ENCODE measurements at places on chromosomes 4 and X. TPM values are rescaled to one million over a fixed set of nuclear protein-coding genes. Genes with fewer than 3 reads are reported as not detected.

CCNA2 gene
- total RNA-seq: 73.4 TPM

CXCL9 gene
- 0.14 TPM for total RNA-seq

SMIM31 gene
- not detected for total RNA-seq

UVSSA gene
- total RNA-seq: 28.4 TPM

SYTL5 gene
- not detected for total RNA-seq

DNA sequence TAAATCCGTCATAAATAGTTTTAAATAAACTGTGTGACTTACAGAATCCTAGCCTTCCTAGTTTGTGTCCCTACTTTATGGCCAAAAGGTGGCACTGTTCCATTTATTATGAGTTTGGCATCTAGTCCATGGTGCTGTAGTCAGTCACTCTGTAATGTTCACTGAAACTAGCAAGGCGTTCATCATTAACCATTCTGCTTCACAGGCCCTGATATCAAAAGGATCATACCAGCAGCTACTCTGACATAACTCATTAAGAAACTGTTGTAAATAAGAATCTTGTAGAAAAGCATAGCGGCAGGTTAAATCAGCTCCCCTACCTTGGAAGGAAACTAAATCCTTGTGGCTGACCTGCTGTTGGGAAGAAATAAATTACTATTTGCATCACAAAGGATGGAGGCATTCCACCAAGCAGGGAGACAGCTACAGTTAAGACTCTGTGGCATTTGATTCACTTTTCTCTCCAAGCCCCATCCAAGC is 919.6 kb upstream of the DIAPH2 start:
- no peaks in the 10 kb centered on the region for H3K4me1 ChIP-seq
- no peaks in the 10 kb centered on the region for H3K27me3 ChIP-seq
- H3K27ac ChIP-seq: no peak overlapping the region
- DNase-seq: no peak
- H3K4me3 ChIP-seq: no peak overlapping the region

IBSP gene
- total RNA-seq: not detected

COX7B2 gene
- not detected for total RNA-seq

DNA sequence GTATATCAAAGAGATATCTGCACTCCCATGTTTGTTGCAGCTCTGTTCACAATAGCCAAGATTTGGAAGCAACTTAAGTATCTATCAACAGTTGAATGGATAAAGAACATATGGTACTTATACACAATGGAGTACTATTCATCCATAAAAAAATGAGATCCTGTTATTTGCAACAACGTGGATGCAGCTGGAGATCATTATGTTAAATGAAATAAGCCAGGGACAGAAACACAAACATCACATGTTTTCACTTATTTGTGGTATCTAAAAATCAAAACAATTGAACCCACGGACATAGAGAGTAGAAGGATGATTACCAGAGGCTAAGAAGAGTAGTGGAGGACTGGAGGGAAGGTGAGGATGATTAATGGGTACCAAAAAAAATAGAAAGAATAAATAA is 14.2 kb downstream of the IQCM start:
- no peak overlapping the region for H3K4me3 ChIP-seq
- no peak for DNase-seq
- H3K27ac ChIP-seq: no peak overlapping the region
- no peaks in the 10 kb centered on the region for H3K27me3 ChIP-seq
- H3K4me1 ChIP-seq: no peaks in the 10 kb centered on the region
- no peaks in the 10 kb centered on the region for H3K36me3 ChIP-seq

- no peaks in the 10 kb centered on the region for H3K4me1 ChIP-seq
- no peak for DNase-seq
- H3K36me3 ChIP-seq: no peaks in the 10 kb centered on the region
- H3K27me3 ChIP-seq: no peaks in the 10 kb centered on the region
- H3K4me3 ChIP-seq: no peak overlapping the region
Observed at GRCh38 chr4:87316961-87317360, 5.7 kb downstream of the HSD17B13 start.

- H3K4me3 ChIP-seq: no peak overlapping the region
- peak; percentile 64 for DNase-seq
- H3K27ac ChIP-seq: no peak overlapping the region
- H3K27me3 ChIP-seq: peaks cover 18% of the 10 kb centered on the region
- peaks cover 4% of the 10 kb centered on the region for H3K4me1 ChIP-seq
Observed at GRCh38 chr4:154559494-154560418, 3.1 kb upstream of the FGB start.

TFDP3 gene
- total RNA-seq: not detected

GRCh38 chrX:330726-331150 is 12.1 kb upstream of the GTPBP6 start:
- H3K27me3 ChIP-seq: no peaks in the 10 kb centered on the region
- no peak for DNase-seq
- H3K36me3 ChIP-seq: peaks cover 1% of the 10 kb centered on the region
- H3K27ac ChIP-seq: no peak overlapping the region
- no peak overlapping the region for H3K4me3 ChIP-seq

DNA sequence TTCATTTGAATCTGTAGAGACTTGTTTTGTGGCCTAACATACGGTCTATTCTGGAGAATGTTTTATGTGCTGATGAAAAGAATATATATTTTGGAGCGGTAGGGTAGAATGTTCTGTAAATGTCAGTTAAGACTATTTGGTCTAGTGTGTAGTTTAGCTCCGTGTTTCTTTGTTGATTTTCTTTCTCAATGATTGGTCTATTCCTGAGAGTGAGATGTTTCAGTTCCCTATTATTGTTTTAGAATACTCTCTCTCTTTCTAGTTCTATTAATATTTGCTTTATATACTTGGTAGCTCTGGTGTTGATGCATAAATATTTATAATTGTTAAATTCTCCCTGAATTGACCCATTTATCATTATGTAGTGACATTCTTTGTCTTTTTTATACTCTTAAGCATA is 236.5 kb downstream of the GLUD2 start:
- peaks cover 2% of the 10 kb centered on the region for H3K27me3 ChIP-seq
- no peak overlapping the region for H3K4me3 ChIP-seq
- H3K27ac ChIP-seq: no peak overlapping the region
- no peak for DNase-seq

MAML3 gene
- 0.52 TPM for total RNA-seq

GRCh38 chr4:153652051-153652784 is 31.9 kb upstream of the TLR2 start:
- peaks cover 36% of the 10 kb centered on the region for H3K4me1 ChIP-seq
- peak; percentile 61 for DNase-seq
- no peaks in the 10 kb centered on the region for H3K27me3 ChIP-seq
- peak overlapping the region; percentile 51 for H3K4me3 ChIP-seq

GRCh38 chr4:138510053-138510452 is 267.9 kb upstream of the SLC7A11 start:
- H3K4me1 ChIP-seq: no peaks in the 10 kb centered on the region
- no peak overlapping the region for H3K27ac ChIP-seq
- H3K36me3 ChIP-seq: no peaks in the 10 kb centered on the region
- H3K4me3 ChIP-seq: no peak overlapping the region
- no peak for DNase-seq
- H3K27me3 ChIP-seq: no peaks in the 10 kb centered on the region

GRCh38 chrX:110448459-110448858 is 89.8 kb downstream of the RTL9 start:
- no peak overlapping the region for H3K27ac ChIP-seq
- no peaks in the 10 kb centered on the region for H3K36me3 ChIP-seq
- no peak for DNase-seq
- H3K27me3 ChIP-seq: peaks cover 7% of the 10 kb centered on the region
- no peaks in the 10 kb centered on the region for H3K4me1 ChIP-seq
- no peak overlapping the region for H3K4me3 ChIP-seq

DNA sequence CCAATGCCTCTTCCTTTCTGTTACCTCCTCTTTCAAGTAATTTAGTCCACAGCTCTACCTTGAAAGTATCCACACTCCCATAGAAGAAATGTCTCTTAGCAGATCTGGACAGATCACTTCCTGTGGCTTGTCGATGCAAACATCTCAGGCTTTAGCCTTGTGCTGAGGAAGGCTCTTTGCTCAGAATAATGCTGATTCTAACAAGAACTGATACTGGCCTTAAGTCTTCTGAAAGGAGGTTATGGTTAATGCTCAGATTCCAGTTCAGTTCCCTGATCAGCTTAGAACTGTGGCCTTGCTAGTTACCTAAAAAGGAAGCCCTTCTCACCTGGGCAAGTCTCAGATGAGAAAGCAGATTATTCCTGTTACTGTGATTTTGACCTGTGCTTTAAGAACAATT is 230.1 kb upstream of the FAT4 start:
- H3K4me3 ChIP-seq: no peak overlapping the region
- DNase-seq: no peak
- H3K27ac ChIP-seq: no peak overlapping the region
- no peaks in the 10 kb centered on the region for H3K27me3 ChIP-seq
- no peaks in the 10 kb centered on the region for H3K4me1 ChIP-seq
- H3K36me3 ChIP-seq: no peaks in the 10 kb centered on the region

DNA sequence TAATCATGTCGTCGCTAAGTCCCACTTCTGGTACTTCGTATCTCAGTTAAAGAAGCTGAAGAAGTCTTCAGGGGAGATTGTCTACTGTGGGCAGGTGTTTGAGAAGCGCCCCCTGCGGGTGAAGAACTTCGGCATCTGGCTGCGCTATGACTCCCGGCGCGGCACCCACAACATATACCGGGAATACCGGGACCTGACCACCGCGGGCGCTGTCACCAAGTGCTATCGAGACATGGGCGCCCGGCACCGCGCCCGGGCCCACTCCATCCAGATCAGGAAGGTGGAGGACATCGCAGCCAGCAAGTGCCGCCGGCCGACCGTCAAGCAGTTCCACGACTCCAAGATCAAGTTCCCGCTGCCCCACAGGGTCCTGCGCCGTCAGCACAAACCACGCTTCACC is 11.3 kb downstream of the PNCK start:
- H3K36me3 ChIP-seq: no peaks in the 10 kb centered on the region
- no peak overlapping the region for H3K27ac ChIP-seq
- peak; percentile 84 for DNase-seq
- peaks cover 38% of the 10 kb centered on the region for H3K27me3 ChIP-seq
- no peaks in the 10 kb centered on the region for H3K4me1 ChIP-seq

DNA sequence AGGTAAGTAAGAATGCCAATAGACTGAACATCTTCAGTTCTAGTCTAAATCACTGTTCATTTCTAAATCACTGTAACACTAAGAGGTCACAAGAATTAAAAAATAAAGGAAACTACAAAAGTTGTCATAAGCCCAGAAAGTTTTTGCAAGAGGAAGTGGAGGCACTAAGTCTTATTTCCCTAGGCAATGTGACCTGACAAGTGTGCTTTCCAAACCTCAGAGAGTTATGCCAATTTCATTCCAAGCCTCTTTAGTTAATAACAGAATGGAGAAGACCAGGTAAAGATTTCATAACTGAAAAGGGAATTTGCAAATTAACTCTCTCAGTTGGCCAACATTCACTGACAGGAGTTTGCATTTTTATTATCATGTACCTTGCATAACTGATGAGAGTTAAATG is 40.5 kb downstream of the BBS12 start:
- H3K27ac ChIP-seq: no peak overlapping the region
- DNase-seq: no peak
- no peak overlapping the region for H3K4me3 ChIP-seq
- H3K4me1 ChIP-seq: no peaks in the 10 kb centered on the region
- no peaks in the 10 kb centered on the region for H3K27me3 ChIP-seq

PCDH10 gene
- not detected for total RNA-seq

- H3K27me3 ChIP-seq: no peaks in the 10 kb centered on the region
- H3K4me3 ChIP-seq: no peak overlapping the region
- no peak for DNase-seq
- H3K36me3 ChIP-seq: no peaks in the 10 kb centered on the region
- peaks cover 2% of the 10 kb centered on the region for H3K4me1 ChIP-seq
- H3K27ac ChIP-seq: no peak overlapping the region
Observed at GRCh38 chr4:4564522-4564921, 22.7 kb upstream of the STX18 start.

DNA sequence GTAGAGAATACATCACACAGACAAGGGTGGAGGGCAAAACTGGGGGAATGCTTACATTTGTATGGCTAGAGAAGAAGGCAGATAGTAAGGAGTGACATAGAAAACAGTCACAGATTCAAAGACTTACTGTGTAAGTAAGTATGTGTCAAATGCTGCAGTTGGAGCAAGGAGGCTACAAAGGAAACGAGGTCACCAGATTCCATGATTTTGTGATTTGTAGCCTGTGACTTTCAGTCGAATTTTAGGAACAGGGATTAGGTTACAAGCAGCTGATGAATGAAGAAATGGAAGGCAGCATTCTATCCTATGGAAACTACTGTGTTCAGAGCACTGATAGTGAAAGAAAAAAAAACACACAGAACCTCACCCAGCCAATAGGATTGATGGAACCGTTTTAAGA is 407.9 kb downstream of the IL15 start:
- H3K4me1 ChIP-seq: peaks cover 9% of the 10 kb centered on the region
- no peak overlapping the region for H3K4me3 ChIP-seq
- DNase-seq: no peak
- peaks cover 4% of the 10 kb centered on the region for H3K36me3 ChIP-seq

DNA sequence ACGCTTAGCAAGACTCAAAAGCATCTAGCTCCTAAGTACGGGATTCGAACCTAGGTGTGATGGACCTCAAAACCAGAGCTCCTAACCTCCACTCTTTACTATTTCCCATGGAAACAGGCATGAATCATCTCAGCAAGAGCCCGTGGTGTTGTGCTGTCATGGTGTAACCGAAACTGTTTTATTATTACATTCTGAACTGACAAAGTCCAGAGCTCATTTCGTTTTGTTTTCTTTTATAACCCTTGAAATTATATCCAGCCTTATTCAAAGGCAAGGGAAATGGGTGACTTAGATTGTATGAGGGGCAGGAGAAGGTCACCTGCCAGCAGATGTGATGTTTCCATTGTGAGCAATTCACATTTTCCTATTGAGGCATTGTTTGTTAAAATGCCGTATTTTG is 301.1 kb downstream of the FRMPD4 start:
- H3K36me3 ChIP-seq: no peaks in the 10 kb centered on the region
- H3K27me3 ChIP-seq: no peaks in the 10 kb centered on the region
- no peak for DNase-seq
- H3K27ac ChIP-seq: no peak overlapping the region
- no peaks in the 10 kb centered on the region for H3K4me1 ChIP-seq

DNA sequence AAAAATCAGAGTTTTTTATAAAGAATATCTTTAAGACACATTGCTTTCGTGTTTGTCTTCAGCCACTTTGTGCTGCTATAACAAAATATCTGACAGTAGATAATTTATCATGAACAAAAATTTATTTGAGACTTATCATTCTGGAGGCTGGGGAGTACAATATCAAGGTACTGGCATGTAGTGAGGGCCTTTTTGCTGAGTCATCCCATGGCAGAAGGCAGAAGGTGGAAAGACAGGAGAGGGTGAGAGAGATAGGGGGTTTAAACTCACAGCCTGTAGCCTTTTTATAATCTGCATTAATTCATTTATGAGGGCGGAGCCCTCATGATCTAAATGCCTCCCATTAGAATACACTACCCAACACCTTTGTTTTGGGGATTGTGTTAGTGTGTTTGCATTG is 431.2 kb upstream of the FAM47C start:
- no peaks in the 10 kb centered on the region for H3K27me3 ChIP-seq
- DNase-seq: no peak

GRCh38 chr4:128416921-128417320 is 129.3 kb upstream of the PGRMC2 start:
- H3K36me3 ChIP-seq: no peaks in the 10 kb centered on the region
- peaks cover 4% of the 10 kb centered on the region for H3K27me3 ChIP-seq
- no peak for DNase-seq
- H3K4me3 ChIP-seq: no peak overlapping the region

GRCh38 chrX:1946974-1947373 is 332.1 kb downstream of the ASMT start:
- no peaks in the 10 kb centered on the region for H3K27me3 ChIP-seq
- no peak overlapping the region for H3K4me3 ChIP-seq
- no peaks in the 10 kb centered on the region for H3K4me1 ChIP-seq
- DNase-seq: no peak
- no peak overlapping the region for H3K27ac ChIP-seq

GRCh38 chr4:186725469-186726425 is 2.1 kb upstream of the FAT1 start:
- H3K36me3 ChIP-seq: peaks cover 6% of the 10 kb centered on the region
- H3K27me3 ChIP-seq: peaks cover 47% of the 10 kb centered on the region
- DNase-seq: peak; percentile 54
- no peak overlapping the region for H3K4me3 ChIP-seq
- peak overlapping the region; percentile 34 for H3K27ac ChIP-seq
- H3K4me1 ChIP-seq: peaks cover 9% of the 10 kb centered on the region
